ENCODE measurements at places on chromosomes 2 and 18.
A peak's percentile ranks its signal among the peaks of the same experiment; 100 is the strongest.

GRCh38 chr2:190444976-190445375, 36.8 kb downstream of the MFSD6 start:
- DNase-seq, result no peak

GRCh38 chr2:102620332-102620731, 979 bp downstream of the SLC9A2 start:
- no peak for DNase-seq

DNA sequence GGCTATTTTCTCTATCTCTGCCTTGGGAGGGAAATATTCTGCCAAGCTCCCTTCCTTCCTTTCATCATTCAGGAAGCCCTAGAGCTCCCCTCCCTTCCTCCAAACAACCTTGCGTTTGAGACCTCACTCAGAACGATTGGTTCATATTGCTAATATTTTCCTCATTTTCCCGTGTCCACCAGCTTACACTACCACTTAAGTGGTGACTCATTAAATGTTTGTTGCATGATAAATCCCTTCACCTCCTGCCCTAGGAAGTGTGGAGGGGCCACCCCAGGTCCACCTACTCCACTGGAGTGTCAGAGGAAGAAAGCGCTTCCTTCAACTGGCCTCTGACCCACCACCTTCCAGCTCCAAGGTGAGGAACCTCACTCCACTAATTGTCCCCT, 2.3 kb upstream of the LPIN2 start:
- peak; percentile 63 for DNase-seq

DNA sequence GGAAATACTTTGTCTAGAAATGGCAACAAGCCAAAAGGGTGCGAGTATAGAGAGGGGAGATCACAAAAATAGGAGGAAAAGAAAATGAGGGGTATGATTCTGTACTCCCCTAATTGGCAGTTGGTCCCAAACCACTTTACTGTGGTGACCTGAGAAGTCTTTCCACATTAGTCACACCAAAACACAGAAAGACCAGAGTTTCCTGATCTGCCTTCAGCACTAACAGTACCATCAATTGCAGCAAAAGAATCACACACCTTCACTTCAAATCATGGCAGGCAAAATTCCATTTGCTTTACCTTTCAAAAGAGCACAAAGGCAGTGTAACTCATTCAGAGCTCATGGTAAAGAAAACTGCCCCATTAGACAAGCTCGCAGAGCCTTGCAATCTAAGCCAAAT, 86.8 kb downstream of the ALK start:
- no peak for DNase-seq

- DNase-seq, result no peak
Observed at GRCh38 chr2:134131681-134132489, 122.0 kb upstream of the MGAT5 start.

- DNase-seq, result no peak
Observed at GRCh38 chr2:15271276-15271675, 289.9 kb downstream of the NBAS start.

DNA sequence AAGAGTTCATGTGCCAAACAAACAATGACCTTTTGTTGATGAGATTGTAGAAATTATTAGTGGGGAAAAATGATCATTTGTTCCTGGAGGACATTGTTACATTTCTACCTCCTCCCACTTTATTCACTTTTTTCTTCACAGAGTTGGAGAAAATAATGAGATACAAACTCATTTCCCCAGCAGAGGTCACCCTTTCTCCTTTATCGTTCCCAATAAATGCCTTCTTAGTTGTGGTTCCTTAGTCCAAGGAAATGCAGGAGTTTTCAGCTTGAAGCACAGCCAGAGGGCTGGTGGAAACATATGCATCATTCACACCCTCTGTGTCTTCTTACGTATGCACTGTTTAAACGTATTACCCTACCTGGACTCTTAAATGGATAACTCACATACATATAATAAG, 108.8 kb downstream of the SLC4A3 start:
- peak; percentile 61 for DNase-seq

GRCh38 chr2:119157850-119158511, 570 bp downstream of the C1QL2 start:
- no peak for DNase-seq

- no peak for DNase-seq
Observed at GRCh38 chr2:10400568-10400977, 47.6 kb downstream of the ODC1 start.

GRCh38 chr2:84527137-84528129, 11.1 kb downstream of the DNAH6 start:
- no peak for DNase-seq

DNA sequence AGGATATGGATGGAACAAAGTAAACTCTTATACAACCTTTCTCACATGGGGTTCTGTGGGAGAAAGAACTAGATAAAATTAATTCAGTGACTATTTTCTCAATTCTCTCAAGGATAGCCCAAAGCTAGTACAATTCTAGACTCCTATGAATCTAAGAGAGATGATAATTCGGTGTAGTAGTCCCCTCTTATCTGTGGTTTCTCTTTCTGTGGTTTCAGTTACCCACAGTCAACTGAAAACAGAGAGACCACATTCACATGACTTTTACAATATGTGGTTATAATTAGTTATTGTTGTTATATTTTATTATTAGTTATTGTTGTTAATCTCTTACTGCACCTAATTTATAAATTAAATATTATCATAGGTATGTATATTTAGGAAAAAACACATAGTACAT, 53.5 kb upstream of the C2orf15 start:
- no peak for DNase-seq

GRCh38 chr2:152407806-152408205, 72.8 kb downstream of the FMNL2 start:
- DNase-seq, result no peak

GRCh38 chr2:16671760-16672159, 6.1 kb upstream of the CYRIA start:
- DNase-seq, result no peak

- DNase-seq, result no peak
Observed at GRCh38 chr2:10655499-10656225, 34.1 kb downstream of the NOL10 start.

- no peak for DNase-seq
Observed at GRCh38 chr18:11826836-11827235, 24.4 kb upstream of the CHMP1B start.

- DNase-seq, result peak; percentile 26
Observed at GRCh38 chr2:12014088-12014960, 267.9 kb downstream of the LPIN1 start.

GRCh38 chr18:80200171-80200931, 47.0 kb downstream of the PARD6G start:
- DNase-seq, result no peak
